Kidney epithelial cell (primary cell): ENCODE measurements at places on chromosomes 16 and 17.
A peak's percentile ranks its signal among the peaks of the same experiment; 100 is the strongest.

DNA sequence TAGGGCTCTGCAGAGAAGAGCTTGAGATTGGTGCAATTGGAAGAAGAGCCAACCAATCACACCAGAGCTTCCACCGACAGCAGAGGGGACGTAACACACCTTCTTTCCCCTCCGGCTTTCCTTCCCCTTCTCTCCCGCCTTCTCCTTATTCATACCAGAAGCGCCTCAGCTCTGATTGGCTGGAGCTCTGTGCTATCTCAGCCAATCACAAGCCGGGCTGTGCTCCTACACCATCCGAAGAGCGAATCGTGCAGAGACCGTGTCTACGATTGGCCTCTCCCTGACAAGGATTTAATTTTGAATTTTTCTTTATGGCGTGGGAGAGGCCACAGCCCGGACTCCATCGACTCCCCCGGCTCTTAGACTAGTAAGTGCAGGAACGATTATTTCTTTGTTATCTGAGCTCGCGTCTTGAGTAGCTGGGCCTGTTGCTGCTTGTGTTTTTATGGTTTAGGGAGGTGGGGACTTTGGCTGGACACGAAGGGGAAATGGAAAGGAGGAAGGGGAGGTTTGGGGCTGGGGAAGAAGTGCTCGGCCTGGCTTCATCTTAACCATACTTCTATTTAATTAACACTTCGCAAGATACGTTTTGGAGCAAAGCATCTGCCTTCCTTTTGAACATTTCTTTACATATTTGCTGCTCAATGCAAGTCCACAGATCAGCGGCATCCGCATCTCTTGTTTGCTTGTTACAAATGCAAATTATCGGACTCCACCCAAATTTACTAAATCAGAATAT lies at the start of gene PRR11:
Gene PRR11, plus strand, starts transcription at position 308 of the 739 bp plus-strand sequence. CDS start 14,007 bp downstream, outside the sequence.
- peak; percentile 100 for DNase-seq

GRCh38 chr17:68306819-68307218 lies 15.5 kb downstream of the ARSG start:
- DNase-seq: no peak

- DNase-seq: no peak
Observed at GRCh38 chr17:73765824-73766563, 121.7 kb upstream of the SDK2 start.

DNA sequence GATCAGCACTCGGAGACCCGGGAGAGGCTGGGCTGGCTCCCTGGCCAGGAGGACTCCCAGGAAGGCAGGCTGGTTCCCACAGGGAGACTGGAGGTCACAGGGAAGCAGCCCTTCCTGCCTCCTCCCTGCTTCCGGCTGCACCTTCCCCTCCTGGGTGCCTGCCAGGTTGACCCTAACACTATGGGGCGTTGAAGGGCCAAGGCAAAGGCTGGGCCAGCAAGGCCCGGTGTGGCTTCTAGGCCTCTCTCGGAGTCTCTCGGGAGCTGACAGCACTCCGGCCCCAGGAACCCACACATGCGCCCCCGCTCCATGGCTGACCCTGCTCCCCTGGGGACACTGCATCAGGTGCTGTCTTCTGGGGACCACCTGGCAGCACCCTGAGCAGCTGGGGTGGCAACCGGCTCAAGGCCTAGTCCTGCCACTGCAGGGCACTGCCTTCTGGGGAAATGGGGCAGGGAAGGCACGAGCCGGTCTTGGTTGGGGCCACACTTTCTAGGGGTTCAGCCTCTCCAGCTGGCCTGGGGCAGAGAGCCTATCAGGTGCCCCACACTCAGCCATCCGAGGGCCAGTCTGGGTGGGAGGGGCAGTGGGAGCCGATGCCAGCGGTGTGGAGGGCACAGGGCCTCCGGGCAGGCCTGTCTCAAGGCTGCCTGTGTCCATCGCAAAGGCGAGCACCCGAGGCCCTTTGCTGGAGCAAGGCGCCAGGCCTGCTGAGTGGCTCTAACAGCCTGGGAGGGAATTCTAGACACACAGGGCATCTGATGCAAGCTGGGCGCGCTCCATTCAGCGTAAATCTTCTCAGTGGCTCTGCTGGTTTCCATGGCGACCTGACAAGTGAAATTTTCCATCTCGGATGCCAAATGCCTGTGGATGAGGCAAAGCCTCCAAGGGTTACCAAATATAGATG lies 5.6 kb upstream of the MTSS2 start:
- DNase-seq: no peak

GRCh38 chr16:54284931-54285413 lies 1.6 kb downstream of the IRX3 start:
- no peak for DNase-seq

- DNase-seq: no peak
Observed at GRCh38 chr17:73043686-73044581, 48.6 kb downstream of the SLC39A11 start.

GRCh38 chr17:16363749-16364536 lies 10.7 kb upstream of the CENPV start:
- DNase-seq: no peak

- DNase-seq: no peak
Observed at GRCh38 chr16:556474-557173, 3.6 kb upstream of the PRR35 start.

GRCh38 chr17:65588181-65588808 lies 26.8 kb upstream of the AXIN2 start:
- DNase-seq: no peak

DNA sequence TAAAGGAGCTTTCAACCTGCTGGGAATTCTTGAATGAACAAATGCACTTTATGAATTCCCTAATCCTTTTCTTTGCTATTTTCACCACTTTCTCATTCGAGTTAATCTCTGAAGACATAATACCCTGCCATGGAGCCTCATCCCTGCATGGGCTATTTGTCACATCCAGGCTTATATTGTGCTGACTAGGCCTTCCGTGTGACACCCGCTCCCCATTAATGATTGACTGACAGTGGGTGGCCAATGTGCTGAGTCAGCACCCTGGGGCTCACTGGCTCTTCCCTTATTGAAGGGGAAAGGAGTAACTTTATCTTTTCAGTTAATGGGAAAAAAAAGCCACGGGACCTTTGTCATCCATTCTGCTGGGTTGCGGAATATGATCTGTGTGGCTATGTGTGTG lies 1024.8 kb upstream of the EEF2KMT start:
- peak; percentile 43 for DNase-seq

DNA sequence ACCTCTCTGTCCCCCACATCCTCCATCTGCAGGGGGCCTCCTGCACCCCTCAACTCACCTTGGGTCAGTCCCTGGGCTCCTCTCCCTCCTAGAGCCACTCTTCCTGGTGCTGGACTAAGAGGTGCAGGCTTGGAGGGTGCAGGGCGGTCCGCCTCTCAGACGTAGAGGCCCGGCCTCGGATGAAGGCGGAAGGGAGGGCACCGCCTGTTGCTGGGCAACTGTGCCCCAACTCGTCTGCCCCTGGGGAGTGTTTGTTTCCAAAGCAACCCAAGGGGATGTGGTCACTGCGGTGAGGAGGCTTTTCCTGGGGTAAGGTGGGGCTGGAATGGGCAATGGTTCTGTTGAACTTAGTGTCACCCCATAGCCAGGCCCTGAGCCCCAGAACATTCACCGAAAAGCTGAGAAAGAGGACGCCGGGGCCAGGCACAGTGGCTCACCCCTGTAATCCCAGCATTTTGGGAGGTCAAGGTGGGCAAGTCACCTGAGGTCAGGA lies at the start of gene C16orf54:
Gene C16orf54, minus strand, starts transcription at position 138 of the 493 bp plus-strand sequence. CDS start 1,039 bp downstream, outside the sequence.
- DNase-seq: no peak

DNA sequence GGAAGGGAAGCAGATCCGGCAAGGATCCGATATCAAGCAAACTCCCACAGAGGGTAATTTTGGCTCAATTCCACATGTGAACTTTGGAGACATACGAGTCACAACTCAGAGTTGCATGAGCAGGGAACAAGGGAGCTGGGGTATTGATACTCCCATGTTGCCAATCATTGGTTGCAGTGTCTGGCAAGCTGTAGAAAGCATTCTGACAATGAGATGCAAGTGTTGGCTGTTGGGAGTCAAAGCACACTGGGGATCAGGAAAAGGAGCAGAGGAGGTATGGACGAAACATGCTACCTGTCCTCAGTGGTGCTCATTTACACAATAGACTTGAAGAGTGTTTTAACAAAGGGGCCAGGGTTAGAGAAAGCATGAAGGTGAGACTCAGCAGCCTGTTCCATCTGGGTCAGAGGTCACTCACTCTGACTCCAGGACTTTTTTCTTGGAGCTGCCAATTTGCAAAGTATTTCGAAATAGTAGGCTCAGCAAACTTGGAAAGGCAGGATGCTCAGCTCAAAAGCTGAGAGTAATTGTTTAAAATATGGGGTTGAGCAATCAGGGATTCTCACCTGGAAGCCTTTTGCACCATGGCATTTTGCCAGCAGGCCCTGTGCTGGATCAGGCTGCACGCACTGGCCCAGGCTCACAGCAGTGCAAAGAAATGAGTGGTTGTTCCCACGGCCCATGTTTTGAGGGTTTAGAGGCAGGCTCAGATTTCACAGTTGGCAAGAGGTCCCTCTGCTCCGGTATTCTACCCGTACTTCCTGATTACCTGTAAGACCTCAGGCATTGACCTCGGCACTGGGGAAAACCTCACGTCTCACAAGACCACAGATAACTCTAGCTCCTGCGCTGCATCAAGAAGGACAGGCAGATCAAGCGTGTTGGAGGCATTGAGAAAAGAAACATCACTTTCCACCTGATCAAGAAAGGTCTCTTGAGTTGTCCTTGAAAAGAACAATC lies 17.6 kb upstream of the NKD1 start:
- no peak for DNase-seq

DNA sequence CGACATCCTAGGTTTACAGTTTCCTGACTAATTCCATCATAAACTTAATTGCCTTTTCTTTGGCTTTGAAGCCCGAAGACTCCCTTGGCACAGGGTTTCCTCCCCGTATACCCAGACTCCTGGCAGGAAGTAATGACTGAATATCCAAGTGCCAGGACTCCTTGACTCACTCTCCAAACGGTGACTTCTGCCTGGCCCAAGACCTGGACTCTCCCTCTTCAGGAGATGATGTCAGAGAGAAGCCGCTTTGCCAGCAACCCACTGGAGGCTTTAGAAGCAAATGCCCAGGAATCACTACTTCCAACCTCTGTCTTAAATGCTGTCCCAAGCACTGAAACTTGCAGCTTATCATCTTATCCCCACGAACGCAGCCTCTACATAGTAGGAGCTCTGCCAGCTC lies 146.5 kb downstream of the RGS9 start:
- no peak for DNase-seq

GRCh38 chr17:17926840-17927449 lies 45.3 kb downstream of the TOM1L2 start:
- no peak for DNase-seq

DNA sequence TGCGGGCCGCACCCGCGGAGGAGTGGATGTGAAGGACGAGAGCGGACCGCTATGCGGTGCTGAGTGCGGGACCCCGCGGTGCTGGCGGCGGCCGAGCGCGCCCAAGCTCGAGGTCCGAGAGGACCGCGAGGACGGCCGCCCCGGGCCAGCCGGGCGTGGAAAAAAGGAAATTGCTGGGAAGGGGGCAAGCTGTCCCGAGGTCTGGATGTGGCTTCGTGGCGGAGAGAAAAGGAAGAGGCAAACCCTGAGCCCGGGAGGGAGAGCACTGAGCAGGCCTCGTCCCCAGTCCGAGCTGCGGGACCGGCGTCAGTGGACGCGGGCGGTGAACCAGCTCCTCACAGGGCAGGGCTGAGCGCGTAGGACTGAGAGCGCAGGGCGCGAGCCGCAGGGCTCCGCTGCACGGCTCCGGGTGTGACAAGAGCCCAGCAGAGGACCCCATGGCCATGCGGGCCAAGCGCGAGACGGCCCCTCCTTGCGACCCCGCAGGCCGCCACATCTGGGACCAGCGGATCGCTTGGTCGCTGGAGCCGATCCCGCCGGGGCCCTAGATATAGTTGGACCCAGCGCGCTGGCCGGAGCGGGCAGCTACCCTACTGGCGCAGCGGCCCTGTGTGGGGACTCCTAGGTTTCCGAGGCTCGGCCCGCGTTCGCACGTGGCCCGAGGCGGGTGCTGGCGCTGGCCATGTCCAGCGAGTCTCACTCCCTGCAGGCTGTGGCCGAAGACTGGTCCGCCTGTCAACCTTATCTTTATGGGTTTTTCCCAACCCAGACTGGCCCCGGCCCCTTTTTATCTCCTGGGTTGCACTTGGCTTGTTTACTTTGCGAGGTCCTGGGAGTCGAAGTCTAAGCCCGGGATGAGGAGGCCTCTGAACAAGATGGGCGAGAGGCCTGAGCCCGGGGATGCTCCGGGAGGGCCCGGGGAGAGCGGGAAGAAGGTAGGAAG lies 2.4 kb downstream of the TBX4 start:
- DNase-seq: no peak

DNA sequence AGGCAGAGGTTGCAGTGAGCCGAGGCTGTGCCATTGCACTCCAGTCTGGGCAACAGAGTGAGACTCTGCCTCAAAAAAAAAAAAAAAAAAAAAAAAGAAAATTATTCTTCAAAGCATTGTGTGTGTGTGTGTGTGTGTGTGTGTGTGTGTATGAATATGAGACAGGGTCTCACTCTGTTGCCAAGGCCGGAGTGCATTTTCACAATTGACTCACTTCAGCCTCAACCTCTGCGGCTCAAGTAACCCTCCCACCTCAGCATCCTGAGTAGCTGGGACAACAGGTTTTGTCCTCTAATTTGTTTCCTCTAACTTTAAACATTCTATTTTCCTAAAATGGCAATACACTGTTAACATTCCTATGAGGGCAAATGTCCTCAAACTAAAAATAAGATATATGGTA lies 7.7 kb downstream of the FBXO47 start:
- DNase-seq: no peak

GRCh38 chr17:9643611-9644010 lies 1.7 kb upstream of the USP43 start:
- DNase-seq: no peak

- DNase-seq: no peak
Observed at GRCh38 chr16:67254801-67255552, 6.2 kb downstream of the SLC9A5 start.

- no peak for DNase-seq
Observed at GRCh38 chr17:17279316-17279715, 1.7 kb downstream of the COPS3 start.

- DNase-seq: peak; percentile 62
Observed at GRCh38 chr16:66899945-66900710, 18.6 kb downstream of the CDH16 start.

GRCh38 chr17:2770129-2770528 lies 20.7 kb upstream of the CCDC92B start:
- DNase-seq: no peak

DNA sequence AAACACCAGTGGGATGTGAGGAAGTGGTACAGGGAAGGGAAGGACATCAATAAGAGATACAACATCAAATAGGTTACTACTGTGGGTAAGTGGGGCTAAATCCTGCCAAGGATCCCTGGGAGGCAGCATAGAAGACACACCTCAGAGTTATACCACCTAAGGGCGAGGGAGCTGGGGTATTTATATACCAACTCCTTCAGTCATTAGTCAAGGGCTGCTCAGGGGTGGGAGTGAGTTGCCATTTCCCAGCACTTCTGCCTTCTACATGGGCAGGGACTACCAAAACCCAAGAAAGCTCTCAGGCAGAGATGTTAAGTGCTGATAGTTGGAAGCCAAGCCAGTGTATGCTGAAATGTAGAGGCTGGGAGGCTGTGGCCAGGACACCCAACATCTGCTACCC lies 57.5 kb upstream of the MARCHF10 start:
- DNase-seq: no peak

DNA sequence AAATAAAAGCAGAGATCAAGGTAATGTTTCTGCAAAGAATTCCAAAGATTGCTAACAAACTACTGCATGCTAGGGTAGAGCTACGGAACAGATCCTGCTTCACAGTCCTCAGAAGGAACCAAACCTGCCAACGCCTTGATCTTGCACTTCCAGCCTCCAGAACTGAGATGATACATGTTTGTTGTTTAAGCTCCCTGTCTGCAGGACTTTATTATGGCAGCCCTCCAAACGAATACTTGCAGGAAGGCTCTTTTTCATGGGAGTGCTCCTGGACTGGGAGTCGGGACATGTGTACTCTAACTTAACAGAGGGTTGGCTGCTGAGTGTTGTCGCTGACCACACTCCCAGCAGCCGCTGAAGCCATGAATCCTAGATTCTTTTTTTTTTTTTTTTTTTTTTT lies 808.8 kb upstream of the EEF2KMT start:
- no peak for DNase-seq
